ENCODE measurements at places on chromosomes 6 and 20.

- DNase-seq = peak; percentile 45
These were observed 209.7 kb upstream of the SUPT3H start for GRCh38 chr6:45587229-45588060.

DNA sequence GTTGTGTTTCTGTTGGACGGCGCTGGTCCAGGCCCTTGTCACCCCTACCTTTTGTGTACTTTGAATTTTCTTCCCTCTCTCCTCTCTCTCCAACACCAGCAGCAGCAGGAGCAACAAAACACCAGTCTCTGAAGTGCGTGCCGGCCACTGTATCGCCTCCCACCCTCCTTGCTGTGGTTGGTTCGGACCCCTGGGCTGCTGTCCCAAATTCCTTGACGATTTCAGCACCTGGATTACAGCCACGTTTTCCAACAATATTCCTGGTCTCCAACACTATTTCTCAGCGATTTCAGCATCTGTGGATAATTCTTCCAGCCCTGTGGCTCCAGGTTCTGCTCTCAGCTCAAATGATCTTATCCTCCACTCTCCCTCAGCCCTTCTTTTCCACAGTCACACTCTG is 11.8 kb downstream of the MAS1 start:
- DNase-seq = no peak

GRCh38 chr20:7772371-7772770 is 167.9 kb downstream of the HAO1 start:
- no peak for DNase-seq

DNA sequence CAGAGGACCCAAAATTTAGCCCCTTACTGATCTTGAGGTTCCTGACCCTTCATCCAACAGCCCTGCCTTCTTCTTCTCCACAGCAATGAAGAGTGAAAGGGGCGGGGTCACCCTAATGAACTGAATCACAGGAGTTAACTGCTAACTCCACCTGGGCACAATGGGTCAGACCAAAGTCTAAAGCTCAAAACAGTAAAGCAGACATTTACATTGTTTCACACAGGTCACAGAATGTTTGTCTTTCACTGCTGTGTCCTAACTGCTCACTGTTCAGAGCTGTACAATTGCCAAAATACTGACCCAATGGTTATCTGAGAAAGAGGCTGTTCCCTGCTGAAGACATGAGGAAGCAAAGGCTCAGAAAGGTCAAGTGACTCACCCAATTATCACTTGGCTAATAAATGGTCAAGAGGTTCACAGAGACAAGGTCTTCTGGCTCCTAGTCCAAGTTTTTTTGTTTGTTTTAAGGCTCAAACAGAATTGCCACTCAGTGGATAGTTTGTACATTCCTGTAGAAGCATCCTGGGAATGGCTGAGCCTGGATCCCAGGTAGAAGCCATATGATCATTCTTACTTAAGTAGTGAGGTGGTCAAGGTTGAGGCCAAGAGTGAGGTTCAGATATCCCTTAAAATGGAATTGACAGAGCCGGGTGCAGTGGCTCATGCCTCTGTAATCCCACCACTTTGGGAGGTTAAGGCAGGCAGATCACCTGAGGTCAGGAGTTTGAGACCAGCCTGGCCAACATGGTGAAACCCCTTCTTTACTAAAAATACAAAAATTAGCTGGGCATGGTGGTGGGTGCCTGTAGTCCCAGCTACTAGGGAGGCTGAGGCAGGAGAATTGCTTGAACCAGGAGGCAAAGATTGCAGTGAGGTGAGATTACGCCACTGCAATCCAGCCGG is 35.1 kb upstream of the FAM83C start:
- DNase-seq = no peak

- no peak for DNase-seq
These were observed 63.7 kb downstream of the PRR18 start for GRCh38 chr6:166244353-166245045.

DNA sequence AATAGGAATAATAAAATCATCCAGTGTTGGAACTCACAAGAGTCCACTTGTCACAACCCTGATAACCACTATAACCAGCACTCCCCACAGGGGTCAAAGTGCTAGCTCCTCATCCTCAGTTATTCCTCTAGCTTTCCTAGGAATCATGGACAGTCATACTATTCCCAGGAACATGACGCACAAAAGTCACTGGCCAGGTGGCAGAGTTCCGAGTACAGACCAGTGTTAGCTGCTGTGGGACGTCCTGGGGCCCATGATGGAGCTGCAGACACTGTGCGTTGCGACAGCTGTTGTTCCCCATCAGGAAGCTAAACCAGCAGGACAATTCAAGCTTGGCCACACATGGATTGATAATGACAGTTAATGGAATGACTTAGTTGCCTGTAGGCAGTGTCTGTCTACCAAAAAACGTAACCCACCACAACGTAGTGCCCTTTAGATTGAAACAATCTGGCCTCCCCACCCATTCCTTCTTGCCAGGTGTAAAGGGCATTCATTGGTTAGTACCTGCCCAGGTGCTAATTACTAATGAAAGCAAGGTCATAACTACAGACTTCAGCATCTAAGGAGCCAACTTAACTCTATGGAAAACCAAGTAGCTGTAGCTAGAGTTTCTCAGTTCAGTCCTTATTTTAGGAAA is 17.4 kb downstream of the EZR start:
- no peak for DNase-seq

GRCh38 chr6:39086711-39087110 is 28.3 kb downstream of the SAYSD1 start:
- peak; percentile 64 for DNase-seq

- DNase-seq = no peak
These were observed 205.6 kb upstream of the GGTLC1 start for GRCh38 chr20:24194143-24194542.

GRCh38 chr20:50392138-50392866 is 117.9 kb upstream of the PTPN1 start:
- DNase-seq = no peak

GRCh38 chr20:54019127-54019526 is 51.3 kb downstream of the BCAS1 start:
- DNase-seq = no peak

DNA sequence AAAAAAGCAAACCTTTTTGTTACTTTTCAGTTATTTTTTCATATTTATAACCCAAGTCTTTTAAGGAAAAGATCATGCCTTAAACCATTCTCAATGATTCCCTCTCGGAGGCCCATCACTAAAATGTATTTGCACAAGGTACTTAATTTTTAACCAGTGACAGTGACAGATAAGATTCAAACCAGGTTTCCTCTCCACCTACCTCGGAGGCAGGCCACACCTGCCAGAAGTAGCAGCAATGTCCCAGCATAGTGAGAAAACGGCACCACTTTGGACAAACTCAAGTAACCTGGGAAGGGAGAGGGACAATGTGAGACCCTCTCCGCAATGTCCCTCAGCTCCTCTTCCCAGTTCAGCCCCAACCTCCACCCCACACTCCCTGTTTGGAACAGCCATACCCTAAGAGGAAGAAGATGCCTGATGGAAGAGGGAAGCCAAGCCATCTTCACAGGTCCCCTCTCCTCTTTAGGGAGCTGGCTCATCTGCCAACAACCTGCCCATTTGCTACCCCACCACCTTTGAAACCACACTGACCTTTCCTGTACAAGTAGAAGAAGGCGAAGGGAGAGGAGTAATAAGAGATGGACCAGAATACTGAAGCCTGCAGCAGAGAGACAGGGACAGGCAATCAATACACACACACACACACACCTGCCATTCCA is 2.3 kb downstream of the ABHD16A start:
- no peak for DNase-seq
